Tibial nerve (tissue), 4 donors: ENCODE measurements at places on chromosomes 16 and 17.

- DNase-seq = no peak
Measured at GRCh38 chr16:66420396-66420795, 6.7 kb upstream of the BEAN1 start.

GRCh38 chr17:1413281-1413791 lies 13.3 kb upstream of the YWHAE start:
- DNase-seq = peak; percentile 27

- DNase-seq = no peak
Measured at GRCh38 chr17:3447625-3448024, 14.0 kb upstream of the OR1E2 start.

DNA sequence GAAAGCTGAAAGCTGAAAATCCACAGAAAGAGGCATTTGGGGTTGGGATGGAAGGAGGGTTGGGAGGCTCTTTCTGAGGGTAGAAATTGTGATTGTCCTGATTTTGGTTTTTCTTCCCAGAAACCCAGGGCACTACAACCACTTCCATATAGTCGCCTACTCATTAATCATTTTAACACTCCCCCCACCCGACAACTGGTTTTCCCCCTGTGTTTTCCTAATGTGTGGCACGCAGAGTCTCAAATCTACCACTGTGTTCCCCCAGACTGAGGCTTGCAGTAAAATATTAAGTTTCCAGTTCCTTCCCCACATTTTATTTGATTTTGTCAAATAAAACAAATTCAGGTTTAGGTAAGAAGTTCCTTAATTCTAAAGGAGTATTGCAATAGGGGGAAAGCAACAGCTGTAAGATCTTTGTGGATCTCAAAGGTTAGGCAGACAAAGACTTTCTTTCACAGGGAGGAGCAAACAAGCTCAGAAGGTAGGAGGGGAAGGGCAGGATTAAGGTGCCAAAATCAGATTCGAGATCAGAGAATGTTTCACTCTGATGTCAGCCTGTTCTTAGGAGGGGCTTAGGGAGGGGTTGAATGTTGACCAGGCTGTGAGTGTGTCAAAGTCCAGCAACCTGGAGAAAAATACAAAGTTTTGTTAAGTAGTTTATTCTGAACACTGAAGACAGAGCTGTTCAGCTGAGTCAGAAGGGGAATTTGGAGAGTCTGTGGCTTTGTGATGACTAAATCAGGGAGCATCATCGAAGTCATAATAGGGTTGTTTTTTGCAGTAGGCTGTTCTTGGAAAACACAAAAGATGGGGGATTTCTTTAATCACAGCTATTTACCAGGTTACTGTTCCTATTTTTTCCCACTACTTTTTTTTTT lies 3.6 kb downstream of the ZNF267 start:
- no peak for DNase-seq

DNA sequence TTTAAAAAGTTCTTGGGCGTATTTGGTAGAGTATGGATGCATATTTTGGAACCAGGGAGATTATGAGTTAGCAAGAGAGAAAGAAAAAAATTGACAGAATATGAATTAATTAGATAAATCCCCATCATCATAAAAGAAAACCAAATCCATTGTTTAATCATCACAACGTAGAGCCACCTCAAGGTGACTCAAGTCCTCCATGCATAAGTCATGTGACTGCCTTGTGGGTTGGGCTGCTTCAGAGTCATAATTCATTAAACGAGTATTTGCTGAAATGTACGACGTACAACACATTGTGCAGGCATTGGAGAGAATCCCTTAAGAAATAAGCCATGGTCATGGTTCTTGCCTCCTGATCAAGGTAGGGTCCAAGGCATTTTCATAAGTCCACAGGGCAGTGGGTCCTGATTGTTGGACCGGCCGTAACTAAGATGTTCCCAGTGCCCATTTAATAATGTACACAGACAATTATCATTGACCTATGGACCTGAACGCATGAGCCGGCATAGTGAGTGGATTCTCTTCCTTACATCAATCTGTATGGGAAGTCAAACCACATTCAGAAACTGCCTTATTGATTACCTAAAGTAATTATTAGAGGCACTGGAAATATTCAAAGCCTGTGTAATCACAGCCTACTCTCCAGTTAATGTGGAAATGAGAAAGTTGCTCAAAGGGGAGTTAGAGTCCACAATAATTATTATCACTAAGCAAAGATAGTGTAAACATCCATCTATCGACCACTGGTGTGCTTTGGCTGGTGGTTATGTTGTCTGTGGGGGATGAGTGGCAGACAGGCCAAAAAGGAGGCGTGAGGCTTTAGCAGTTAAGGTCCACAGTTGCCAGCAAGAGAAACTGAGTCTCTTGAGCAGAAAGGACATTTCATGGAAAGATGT lies 165.4 kb downstream of the PITPNC1 start:
- DNase-seq = no peak

GRCh38 chr17:64146418-64147109 lies 16.6 kb upstream of the ERN1 start:
- DNase-seq = peak; percentile 64
